ENCODE measurements at places on chromosomes 2 and 18.

DNA sequence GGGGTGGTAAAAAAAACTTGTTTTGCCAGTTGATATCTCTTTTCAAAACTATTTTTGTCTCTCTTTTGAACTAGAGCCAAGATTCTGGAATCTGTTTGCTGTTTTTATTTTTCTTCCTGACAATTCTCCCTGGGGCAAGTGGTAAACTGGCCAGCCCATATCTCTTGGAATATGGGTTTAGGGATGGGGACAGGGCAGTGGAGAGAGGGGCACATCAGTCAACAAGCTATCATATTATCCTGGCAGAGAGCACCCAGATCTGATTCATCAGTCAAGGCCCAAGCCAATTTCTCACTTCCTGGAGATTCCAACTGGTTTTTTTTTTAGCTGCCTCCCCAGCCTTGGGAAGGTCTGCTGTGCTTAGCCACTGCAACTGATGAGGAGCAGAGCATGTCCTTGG, 52.3 kb downstream of the ARHGAP28 start:
- peak; percentile 34 for DNase-seq

- no peak for DNase-seq
Measured at GRCh38 chr2:201148434-201148990, 32.5 kb downstream of the CFLAR start.

GRCh38 chr2:201674298-201674697, 24.1 kb downstream of the MPP4 start:
- DNase-seq: no peak

DNA sequence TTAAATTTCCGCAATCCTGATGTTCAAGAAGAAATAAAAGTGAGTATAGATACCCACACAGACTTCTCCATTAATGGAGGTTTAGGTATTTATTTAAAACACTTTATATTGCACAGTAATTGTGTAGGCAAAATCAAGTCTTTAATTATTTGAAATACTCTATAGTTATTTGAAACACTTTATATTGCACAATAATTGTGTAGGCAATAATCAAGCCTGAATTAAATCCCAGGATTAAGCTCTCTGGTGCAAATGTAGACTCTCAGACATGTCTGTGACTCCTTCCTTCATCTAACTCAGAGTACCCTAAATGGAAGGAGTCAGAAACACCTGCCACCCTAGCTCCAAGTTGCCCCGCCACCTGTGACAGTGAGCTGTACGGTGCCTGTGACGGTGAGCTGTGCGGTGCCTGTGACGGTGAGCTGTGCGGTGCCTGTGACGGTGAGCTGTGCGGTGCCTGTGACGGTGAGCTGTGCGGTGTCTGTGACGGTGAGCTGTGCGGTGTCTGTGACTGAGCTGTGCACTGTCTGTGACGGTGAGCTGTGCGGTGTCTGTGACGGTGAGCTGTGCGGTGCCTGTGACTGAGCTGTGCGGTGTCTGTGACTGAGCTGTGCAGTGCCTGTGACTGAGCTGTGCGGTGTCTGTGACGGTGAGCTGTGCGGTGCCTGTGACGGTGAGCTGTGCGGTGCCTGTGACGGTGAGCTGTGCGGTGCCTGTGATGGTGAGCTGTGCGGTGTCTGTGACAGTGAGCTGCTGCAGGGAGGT, 11.0 kb downstream of the SLC3A1 start:
- no peak for DNase-seq

DNA sequence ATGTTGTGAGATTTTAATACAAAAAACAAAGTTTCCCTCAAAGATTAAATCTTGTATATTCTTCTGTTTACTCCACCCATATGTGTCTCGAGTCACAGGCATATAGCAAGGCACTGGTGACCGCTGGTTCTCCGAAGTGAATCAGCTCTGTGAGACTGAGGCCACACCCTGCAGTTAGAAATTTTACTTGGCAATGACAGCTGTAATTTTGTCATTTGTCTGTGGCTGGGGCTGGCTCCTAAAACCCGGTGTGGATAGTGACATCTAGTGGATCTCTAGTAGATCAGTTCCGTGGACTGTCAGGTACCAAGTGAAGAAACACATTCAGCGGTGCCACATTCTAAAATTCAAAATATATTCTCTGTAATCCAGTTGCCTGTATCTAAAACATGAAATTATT, 278.0 kb downstream of the NEDD4L start:
- peak; percentile 46 for DNase-seq

GRCh38 chr2:192741889-192742288, 547.2 kb upstream of the TMEFF2 start:
- no peak for DNase-seq

DNA sequence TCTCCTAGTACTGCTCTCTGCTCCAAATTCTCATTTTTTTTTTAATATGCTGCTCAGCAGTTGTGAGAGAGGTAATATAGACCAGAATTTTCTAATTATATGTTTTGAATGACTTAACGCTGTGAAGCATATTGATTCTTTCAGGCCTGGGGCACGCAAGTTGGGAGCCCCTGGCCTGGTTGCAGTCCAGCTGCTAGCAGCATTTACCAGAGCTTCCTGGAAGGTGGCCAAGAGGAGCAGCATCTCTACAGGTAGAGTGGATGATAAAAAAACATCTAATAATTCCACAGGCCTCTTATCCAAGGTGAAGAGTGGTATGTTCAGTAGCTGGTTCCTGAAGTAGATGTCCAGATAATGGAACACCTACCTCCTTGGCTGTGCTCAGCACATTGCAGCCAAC, 7.3 kb upstream of the UGP2 start:
- DNase-seq: no peak

- no peak for DNase-seq
Measured at GRCh38 chr18:28167835-28168349, 9.0 kb downstream of the CDH2 start.

GRCh38 chr2:201964631-201965206, 68.9 kb upstream of the FZD7 start:
- DNase-seq: peak; percentile 20

DNA sequence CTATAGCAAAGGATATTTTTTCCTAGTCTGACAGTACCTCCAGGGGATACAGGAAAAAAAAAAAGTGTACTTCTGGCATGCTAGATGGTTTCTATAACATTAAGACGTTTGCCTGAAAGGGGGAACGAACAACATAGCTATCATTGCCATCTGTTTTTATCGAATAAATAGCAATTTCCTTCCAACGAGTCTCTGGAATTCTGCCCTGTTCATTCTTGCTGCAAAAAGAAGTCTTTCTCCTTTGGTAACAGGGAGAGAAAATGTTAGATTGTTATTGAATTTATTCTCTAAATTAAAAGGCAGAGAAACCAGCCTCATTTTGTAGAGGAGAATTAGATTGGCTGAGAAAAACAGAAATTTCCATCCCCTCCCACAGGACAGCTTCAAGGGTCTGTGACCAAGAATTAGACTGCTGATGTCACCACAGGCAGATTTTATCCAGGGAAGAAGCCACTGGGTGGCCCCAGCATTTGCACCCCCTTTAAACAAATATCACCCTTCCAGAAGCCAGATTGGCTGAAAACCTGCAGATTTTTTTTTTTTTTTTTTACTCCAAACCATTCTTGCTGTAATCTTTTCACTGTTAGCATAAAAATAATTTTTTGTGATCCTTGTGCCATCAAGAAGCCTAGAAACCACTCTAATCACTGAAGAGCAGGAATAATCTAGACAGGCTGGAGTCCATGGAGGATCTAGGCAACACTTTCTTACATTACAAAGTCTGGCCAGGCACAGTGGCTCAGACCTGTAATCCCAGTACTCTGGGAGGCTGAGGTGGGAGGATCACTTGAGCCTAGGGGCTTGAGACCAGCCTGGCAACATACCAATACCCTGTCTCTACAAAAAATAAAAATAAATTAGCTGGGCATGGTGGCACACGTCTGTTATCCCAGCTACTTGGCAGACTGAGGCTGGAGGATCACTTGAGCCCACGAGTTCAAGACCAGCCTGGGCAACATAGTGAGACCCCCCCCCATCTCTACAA, 12.0 kb downstream of the WDFY1 start:
- no peak for DNase-seq

GRCh38 chr2:4336864-4337263, 633.5 kb downstream of the DCDC2C start:
- DNase-seq: no peak

DNA sequence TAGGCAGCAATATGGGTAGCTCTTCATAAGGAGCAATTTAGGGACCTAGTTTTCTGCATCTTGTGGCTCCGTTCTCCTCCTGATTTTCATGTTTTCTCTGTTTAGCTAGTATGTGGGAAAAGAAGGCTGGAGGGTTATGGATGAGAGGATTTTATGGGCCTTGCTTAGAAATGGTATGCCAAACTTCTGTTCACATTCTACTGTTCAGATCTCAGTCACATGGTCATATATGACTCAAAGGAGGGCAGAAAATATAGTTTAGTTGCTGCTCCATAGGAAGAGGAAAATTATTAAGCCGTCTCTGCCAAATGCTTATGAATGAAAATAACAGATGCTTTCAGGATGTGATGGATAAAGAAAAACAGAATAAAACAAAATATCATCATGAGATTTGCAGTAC, 361.8 kb upstream of the CWC22 start:
- DNase-seq: no peak

GRCh38 chr2:76759634-76760366, 762.4 kb downstream of the LRRTM4 start:
- DNase-seq: no peak

- DNase-seq: no peak
Measured at GRCh38 chr2:118794546-118794945, 52.9 kb downstream of the EN1 start.

DNA sequence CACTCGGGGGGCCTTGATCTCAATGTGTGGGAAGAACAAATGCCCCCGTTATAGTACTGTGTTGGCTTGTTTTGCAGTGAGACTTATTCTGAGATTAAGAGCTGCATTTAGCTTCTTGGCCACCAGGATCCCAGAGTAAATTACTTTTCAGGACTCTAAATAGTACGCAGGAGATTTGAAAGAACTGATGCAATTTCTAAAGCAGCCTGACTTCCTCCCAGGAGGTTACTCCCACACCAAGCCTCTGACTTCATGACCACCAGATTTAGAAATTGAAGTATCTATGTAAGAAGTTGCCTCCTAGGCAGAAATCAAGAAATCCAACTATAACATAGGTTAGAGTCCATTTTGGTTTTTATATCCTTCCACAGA, 67.0 kb downstream of the FEZ2 start:
- DNase-seq: no peak

DNA sequence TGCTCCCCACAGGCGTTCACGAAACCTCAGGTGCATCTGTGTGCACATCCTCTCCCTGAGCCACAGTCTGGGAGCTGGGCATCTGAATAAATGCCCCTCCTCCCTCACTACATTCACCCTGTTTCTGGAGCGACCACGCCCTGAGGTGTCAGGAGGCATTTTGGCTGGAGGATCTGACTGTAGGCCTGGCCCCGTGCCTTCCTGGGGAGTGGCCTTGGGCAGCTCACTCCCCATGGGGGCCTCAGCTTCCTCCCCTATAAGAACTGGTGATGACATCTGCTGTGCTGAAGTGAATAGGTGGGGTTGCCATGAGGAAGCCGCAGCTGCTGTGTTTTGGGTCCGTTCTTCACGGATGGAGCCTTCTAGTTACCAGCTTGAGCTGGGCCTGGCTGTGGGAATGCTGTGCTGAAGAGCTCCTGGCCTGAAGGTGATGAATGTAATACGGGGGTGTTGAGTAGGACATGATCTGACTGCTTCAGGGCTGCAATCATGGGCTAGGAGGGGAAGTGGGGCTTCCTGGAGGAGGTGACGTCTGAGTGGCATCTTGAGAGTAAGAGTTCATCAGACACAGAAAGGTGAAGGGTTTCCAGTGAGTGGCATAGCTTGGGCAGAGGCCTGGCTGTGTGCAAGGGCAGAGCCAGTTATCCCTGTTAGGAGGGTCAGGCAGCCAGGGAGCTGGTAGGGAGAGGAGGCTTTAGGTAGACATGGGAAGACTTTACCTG, 58.2 kb downstream of the GLI2 start:
- DNase-seq: no peak

DNA sequence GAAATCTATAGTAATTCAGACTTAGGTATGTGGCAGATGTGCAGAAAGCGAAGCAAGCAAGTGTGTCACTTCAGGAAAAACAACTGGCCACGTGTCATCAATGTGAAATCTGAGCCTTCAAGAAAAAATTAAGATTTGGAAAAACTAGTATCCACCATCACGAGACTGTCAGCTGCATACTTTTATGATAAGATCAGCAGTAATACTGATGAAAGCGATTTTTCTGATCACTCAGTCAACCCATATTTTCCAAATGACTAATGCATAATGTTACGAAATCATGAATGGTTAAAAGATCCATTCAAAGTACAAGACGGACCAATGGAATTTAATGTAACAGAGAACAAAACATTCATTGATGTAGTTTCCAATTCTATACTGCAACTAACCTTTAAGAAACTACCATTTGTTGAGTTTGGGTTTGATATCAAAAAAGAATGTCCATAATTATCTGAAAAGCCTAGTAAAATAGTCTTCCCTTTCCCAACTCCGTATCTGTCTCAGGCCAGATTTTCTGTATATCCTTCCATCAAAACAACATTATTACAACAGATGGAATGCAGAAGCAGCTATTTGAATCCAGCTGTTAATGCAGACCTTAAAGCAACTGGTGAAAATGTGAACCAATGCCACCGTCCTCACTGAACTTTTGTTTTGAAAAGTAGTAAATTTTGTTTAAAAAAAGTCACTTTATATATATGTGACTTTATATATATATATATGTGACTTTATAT, 17.0 kb upstream of the BCL2 start:
- peak; percentile 93 for DNase-seq

GRCh38 chr18:79200546-79201268, 131.5 kb downstream of the ATP9B start:
- DNase-seq: no peak

GRCh38 chr2:231525248-231526163, 4.7 kb downstream of the NMUR1 start:
- no peak for DNase-seq

- no peak for DNase-seq
Measured at GRCh38 chr18:2894131-2894840, 47.5 kb downstream of the EMILIN2 start.

GRCh38 chr2:206218796-206219499, 55.5 kb upstream of the ZDBF2 start:
- no peak for DNase-seq

- no peak for DNase-seq
Measured at GRCh38 chr2:84880645-84881521, at the start of gene TRABD2A. TSS of gene TRABD2A (minus strand) at chr2:84881084. CDS start at chr2:84881039, 45 bp downstream.

- no peak for DNase-seq
Measured at GRCh38 chr2:227363756-227364155, 15.3 kb downstream of the TM4SF20 start.

DNA sequence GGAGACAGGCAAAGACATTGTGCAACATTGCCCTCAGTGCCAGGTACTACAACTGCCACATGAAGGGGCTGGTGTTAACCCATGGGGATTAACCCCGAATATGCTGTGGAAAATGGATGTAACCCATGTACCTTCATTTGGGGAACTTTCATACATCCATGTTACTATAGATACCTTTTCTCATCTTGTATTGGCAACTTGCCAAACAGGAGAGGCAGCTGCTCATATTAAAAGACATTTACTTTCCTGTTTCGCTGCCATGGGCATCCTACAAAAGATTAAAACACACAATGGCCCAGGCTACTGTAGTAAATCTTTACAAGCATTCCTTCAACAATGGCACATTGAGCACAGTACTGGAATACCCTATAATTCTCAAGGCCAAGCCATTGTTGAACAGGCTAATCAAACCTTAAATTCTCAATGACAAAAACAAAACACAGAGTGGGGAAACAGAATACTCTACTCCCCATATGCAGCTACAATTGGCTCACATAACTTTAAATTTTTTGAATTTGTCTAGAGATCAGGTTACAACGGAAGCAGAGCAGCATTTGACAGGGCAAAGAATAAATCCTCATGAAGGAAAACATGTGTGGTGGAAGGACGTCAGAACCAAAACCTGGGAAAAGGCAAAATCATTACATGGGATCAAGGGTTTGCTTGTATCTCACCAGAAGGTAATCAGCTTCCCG, 1723.5 kb upstream of the LRRTM1 start:
- no peak for DNase-seq

GRCh38 chr2:230759481-230760167, 47.0 kb downstream of the CAB39 start:
- no peak for DNase-seq

Data from fibroblast of skin of left quadriceps (primary cell).